AG09319 (cell line): ENCODE measurements at places on chromosomes 4 and X.
A peak's percentile ranks its signal among the peaks of the same experiment; 100 is the strongest.

- DNase-seq = no peak
These were observed 215.4 kb upstream of the MAB21L2 start for GRCh38 chr4:150366487-150366999.

DNA sequence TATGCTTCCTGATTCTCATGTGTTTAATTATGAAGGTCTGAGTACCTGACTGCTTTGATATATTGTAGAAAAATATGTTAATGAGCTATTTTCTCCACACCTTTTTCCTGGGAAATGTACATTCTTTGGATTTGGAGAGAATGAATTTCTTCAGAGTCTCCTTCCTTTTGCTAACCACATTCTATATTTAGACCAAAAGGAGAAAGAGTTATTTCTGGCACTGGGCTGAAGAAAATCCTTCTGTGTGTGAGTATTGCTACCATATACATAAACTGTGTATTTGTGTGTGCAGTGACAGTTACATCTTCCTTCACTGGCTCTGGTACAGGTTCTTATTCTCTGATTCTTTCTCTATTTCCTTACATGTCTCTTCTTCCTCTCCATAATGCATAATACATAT, 44.5 kb upstream of the PGRMC2 start:
- no peak for DNase-seq

DNA sequence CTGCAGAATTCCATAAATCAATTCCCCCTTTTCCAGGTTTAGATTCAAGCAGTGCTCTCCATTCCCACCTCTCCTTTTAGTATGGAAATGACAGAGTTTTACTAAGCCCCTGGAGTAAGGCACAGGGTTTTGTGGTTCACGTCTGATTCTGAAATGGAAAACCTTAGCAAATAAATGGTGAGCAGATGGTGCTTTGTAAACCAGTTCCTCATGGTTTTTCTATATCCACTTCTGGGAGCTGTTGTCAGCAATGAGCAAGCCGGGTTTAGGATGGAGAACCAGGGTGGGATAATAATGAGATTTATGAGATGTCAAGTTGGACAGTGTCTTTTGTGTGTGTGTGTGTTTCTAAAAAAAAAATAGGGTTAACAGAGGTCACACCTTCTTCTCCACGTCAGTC, 113.8 kb upstream of the RBPJ start:
- no peak for DNase-seq

DNA sequence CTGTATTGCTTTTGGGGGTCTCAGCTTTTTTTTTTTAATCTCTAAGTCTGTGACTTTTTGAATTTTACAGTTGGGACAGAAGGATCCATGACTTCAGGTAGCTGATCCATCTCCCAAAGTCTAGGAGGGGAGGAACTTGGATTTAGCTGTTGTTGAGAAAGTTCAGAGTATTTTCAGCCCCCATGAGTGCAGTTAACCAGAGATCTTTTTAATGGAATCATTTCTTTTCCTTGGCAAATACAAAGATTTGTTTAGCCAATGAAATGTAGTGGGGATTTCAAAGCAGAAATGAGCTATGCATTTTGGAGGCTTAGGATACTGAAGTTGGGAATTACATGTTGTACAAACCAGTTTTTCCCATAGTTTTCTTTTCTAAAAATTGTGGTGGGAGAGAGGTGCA, 18.1 kb downstream of the FNIP2 start:
- no peak for DNase-seq

DNA sequence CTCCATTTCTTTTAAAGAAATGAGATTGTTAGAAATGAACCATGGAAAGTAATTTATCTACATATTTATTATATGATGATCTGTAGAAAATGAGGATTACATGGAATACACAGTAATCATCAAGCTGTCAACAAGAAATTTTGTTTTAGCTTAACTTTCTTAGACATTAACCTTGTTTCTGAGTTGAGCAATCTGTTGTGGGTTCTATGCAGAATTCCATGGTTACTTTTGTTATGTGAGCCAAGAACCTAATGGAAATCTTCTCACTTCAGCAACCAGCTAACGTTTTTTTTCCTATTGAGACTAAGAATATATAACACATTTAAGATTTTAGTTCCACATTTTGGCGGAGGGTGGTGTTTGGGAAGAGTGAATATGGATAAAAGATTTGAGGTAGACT, 136.1 kb upstream of the SLC4A4 start:
- DNase-seq = no peak

GRCh38 chrX:109398833-109399232, 83.1 kb downstream of the GUCY2F start:
- DNase-seq = no peak

GRCh38 chrX:39907964-39908661, 189.6 kb downstream of the BCOR start:
- peak; percentile 68 for DNase-seq

DNA sequence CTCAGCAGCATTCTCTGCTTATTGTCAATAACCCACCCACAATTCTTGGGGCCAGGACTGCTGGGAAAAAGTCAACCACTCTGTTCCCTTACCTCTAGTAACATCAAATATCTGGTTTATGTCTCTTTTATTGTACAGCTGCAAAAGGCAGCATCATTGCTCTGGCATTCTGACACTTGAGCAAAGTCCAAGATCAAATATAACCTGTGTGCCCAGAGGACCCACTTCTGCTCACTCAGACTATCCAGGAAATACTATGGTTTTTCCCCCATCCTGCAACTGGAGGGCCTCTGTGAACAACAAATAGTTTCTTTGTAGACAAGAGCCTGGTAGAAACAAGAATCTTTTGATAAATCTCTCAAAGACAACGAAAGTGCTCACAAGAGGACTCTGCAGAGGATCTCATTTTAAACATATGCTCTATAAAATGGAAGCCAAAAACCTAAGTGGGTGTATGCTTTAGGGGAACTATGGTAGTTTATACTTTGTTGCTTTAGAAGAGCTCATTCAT, 154.7 kb downstream of the RAB28 start:
- DNase-seq = no peak
